ENCODE measurements at places on chromosomes 12 and 14. TPM values are rescaled to one million over a fixed set of nuclear protein-coding genes. Genes with fewer than 3 reads are reported as not detected.

Gene NID2
- 227 TPM for polyA plus RNA-seq

Gene TPH2
- 0.52 TPM for polyA plus RNA-seq

DNA sequence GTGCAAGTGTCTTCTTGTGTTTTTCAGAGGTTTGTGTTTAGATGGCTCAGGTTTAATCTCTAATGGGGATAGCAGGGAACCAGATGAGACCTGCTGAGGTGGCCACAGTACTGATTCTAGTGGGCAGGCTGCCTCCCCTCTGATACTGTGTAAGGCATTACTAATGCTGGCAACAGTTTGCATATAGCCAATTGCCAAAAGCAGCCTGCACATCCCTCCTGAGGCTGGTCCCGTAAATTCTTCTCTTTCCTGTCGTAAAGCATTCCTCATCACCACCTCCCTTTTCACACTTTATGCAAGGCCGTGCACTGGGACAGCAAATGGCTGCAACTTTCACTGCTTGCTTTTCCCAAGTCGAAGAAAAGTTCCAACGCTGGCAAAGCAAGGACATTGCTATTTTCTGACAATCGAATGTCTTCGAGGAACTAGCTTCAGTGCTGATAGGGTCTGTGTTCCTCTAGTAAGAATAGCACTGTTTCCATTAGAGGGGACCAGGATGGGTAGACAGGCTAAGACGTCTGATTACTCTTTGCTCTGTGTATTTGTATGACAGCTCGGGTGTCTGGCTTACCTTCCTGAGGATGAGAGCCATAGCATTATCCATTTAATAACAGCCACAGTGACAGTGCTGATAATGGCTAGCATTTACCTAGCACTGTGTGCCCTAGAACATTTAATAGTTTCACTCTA is 178.2 kb upstream of the HIF1A start:
- no peak for DNase-seq

GRCh38 chr12:57223191-57224165 is 6.0 kb upstream of the SHMT2 start:
- no peak for DNase-seq

- no peak for DNase-seq
Observed at GRCh38 chr14:56514663-56515371, 64.8 kb upstream of the TMEM260 start.

- DNase-seq: no peak
Observed at GRCh38 chr12:122063694-122064024, 14.9 kb upstream of the MLXIP start.

- DNase-seq: no peak
Observed at GRCh38 chr14:101502761-101503392, 58.4 kb upstream of the DIO3 start.
